ENCODE measurements at places on chromosomes 6 and 20.

DNA sequence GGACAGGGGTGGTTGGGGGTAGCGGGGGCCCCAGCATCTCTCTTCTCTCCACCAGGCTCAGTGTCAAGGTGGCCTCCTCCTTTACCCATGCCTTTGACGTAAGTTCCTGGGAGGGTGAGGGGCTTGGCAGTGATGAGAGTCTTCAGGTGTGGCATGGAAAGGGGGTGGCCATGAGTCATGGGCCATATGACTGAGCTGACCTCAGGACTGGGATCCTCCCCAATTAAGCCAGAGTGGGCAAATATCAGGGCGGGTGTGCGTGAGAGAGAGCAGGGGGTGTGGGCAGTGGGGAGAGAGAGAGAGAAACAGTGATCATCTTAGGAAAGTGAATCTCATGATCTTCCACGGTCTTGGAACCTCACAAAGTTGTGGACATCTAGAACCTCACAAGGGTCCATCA, 8.2 kb upstream of the BPIFB4 start:
- no peak for DNase-seq

DNA sequence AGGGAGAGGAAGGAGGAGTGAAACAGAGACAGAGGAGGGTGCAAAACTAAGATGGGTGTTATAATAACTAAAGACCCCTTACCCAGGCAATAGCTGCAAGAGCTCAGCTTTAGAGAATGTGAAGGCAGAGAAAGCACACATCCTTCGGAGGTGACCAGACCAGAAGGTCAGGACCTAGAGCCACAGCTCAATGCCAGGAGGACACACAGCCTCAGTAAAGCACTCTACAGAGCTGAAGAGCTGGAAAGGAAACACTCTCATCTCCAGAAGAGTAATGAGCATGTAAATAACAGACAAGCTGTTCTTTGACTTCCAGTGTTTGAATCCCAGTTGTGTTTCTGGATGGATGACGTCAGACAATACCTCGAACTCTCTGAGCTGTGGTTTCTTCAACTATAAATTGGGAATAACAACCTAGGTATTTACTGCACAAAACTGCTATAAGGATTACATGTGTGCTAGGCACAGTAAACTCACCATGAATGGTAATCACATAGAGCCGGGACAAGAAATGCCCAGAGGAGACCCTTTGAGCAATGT, 63.2 kb downstream of the MAP3K5 start:
- DNase-seq = no peak

GRCh38 chr6:81380718-81381338, 371.7 kb downstream of the TENT5A start:
- no peak for DNase-seq

DNA sequence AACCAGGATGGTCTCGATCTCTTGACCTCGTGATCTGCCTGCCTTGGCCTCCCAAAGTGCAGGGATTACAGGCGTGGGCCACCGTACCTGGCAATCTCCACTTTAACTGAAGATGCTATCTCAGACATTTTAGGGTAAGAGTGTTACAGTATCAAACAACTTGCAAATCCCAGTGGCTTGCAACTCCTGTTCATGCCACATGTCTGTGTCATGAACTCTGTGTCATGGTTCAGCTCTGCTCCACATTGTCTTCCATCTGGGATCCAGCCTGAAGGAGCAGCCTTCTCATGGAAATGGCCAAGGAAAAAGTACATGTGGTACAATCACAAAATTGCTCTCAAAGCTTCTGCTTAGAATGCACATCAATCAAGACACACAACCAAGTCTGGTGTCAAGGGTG, 114.9 kb downstream of the MAP3K5 start:
- no peak for DNase-seq

DNA sequence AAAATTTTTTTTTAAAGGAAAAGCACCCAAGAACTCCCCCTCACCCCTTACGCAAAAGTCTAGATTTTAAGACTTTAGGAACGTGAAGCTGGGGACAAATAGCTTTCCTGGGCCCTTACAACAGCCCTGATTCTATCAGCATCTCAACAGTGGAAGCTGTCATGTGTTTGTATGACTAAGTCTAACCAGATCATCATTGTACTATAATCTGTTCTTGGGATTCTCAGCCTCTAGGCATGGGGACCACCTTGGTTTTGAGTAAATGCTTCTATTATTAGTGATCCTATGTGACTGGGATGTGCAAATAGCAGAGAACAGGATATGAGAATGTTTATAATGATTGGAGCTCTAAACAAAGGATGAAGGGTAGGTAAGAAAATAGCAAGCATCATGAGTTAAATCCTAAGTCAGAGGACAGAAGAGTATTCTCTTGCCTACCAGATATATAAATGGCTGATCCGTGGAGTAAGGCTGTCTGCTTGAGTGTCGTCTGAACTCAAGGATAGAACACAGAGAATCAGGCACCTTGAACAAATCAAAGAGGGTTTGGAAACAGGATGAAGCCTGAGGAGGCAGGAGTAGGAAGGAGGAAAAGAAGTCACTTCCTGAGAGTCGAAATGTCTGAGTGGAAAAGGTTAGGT, 105.7 kb upstream of the FAM184A start:
- no peak for DNase-seq

DNA sequence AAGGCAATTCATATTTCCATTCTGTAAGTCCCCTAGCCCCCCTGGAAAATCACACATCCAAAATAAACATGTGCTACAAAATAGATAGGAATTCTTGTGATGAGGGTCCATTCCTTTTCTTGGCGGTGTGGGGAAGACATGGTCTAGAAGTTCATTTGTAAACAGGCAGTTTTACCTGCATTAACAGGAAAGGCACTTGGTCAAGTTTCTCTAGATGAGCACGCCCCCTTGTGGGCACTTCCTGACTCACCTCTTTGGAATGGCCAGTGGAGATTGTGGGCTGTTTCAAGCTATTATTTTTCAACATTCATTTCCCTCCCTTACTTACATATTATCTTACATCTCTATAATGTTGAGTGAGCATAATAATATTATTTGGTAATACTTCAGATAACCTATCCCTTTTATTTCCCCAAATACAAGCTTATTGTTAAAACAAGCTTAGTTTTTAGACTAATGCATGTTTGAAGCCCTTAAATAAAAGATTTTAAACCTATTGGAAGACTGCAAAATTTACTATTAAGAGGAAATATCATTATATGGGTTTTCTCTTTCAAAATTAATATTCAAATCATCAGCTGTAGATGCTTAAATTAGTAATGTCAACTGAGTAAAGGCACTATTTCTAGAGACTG, 92.1 kb downstream of the TASP1 start:
- no peak for DNase-seq

- DNase-seq = no peak
These were observed 167.0 kb upstream of the SASH1 start for GRCh38 chr6:148175550-148176188.

DNA sequence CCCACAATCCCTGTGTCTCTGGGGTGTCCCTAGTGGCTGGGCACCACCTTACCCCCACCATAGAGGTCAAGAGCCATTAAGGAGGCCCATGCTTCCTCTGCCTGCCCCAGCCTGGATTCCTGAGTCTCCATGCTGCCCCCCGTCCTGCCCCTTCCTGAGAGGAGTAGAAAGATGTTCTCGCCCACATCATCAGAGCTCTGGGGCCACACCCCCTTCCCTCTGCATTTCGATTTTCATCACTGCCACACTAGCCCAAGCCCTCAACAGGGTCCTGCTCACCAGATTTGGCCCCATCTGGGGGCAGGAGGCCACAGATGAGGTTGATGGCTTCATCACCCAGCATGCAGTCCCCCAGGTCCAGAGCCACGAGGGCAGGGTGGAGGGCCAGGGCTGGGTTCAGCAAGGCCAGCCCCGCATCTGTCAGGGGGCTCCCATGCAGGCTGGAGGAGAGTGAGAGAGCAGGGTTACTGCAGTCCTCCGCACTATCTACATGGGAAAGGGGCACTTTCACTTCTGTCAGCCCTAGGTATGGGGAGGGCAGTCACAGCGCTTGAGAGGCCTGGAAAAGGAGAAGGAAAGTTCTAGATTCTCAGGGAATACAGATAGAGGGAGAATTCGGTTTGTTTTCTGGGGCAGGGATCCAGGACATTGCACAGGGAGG, 1.5 kb downstream of the LRRC73 start:
- no peak for DNase-seq

DNA sequence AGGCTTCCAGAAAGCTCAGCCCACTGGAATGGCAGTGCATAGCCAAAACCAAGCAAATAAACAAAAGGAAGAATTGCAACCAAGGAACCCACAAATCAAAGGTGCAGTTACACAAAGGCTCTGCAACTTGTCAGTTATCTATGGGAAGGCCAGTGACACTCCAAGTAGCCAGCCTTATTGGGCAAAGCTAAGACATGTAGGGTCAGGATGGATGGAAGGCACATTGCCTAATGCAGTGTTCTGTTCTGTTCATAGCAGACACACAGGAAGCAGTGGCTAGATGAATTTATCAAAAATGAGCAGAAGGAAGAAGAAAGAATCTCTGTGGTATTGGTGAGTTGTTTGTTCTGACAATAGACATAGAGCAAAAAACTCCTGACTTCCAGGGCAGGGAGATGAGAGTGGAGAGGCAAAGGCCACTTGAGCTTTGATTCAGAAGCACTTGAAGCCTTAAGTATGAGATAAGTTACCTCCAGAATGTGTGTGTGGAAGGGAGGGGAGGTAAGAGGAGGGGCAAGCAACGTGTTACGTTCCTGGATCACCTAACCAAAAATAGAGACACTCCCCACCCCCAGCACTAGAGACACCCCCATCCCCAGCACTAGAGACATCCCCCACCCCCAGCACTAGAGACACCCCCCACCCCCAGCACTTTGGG, 57.9 kb upstream of the AKAP12 start:
- no peak for DNase-seq

DNA sequence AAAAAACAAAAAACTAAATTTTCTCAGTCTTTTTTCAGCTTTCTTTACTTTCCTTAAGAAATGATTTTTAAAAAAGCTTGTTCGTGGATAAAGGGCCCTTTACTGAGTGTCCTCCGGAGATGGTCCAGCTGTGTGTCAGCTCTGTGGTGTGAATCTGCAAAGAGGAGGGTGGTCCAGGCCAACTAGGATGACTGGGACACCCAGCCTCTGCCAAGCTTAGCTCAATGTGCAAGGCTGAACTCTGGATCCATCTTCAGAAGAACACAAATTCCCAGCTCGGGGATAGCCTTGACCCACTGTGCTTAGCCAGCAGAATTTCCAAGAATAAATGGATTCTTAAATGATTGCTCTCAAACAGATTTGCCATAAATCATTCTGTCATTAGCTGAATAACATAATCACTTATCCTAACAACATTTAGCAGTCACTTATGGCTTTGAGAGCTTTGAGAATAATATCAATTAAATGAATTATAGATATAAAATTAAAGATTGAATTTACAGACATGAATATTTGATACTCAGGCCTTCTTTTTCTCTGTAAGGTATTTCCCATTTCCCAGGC, 14.2 kb upstream of the CALHM5 start:
- DNase-seq = no peak

DNA sequence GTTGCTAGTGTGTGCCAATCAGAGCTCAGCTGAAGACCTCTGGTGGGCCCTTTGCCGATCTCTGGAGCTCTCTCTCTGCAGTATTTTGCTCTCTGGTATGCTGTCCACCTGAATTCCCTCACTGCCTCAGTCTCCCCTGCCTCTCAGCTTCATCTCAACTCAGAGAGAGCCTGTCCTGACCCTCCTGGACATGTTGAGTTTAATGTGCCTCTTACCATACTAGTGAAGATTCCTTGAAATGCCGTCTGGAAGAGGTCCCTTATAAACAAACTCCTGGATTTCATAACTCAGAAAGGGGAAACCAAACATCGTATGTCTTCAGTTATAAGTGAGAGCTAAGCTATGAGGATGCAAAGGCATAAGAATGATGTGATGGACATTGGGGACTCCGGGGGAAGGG, 231.1 kb upstream of the ZNF217 start:
- no peak for DNase-seq

DNA sequence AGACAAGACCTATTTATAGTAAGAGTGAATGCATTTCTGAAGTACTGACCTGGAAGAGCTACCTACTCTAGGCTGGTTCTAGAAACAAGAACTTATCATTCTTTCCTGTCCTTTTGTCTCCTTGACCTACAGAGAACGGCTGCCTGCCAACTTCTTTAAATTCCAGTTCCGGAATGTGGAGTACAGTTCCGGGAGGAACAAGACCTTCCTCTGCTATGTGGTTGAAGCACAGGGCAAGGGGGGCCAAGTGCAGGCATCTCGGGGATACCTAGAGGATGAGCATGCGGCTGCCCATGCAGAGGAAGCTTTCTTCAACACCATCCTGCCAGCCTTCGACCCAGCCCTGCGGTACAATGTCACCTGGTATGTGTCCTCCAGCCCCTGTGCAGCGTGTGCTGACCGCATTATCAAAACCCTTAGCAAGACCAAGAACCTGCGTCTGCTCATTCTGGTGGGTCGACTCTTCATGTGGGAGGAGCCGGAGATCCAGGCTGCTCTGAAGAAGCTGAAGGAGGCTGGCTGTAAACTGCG, 8.3 kb downstream of the APOBEC2 start:
- no peak for DNase-seq

GRCh38 chr6:156652231-156652750, 124.9 kb upstream of the ARID1B start:
- no peak for DNase-seq

DNA sequence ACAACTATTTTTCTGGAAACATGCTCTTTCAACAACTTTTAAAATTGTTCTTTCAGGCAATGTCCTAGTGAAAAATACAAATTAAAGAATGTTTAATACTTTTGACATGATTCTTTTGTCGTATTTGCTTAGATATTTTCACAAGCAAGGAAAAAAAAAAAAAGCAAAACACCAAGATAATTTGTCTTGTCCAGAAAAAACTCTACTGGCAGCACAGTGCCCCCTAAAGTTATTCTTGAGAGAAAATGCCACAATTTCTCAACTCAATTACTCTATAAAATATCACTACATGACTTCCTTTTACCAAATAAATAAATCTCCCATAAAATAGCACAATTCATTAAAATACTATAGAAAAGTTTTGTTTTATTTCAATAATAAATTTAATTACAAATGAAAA, 652.5 kb upstream of the EPHA7 start:
- DNase-seq = no peak

DNA sequence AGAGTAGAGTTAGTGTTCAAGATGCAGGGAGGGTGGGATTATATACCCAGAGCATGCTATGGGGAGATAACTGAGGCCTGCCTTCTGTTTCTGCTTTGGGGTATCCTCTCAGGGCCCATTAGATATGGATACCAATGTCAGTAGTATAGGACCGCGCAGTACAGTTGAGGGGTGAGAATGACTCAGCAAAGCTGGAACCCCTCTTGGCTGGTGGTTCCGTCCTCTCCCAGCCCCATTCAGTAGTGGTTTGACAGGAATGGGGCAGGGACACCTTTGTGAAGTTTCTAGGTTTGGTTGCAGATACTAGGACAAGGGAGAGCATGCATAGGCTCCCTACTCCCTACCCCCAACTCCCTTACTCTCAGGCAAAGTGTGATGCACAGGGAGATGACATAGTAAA, 47.8 kb downstream of the EIF2S2 start:
- DNase-seq = no peak

All from vagina (tissue), 2 donors.